ENCODE measurements at places on chromosomes 2 and 18.

DNA sequence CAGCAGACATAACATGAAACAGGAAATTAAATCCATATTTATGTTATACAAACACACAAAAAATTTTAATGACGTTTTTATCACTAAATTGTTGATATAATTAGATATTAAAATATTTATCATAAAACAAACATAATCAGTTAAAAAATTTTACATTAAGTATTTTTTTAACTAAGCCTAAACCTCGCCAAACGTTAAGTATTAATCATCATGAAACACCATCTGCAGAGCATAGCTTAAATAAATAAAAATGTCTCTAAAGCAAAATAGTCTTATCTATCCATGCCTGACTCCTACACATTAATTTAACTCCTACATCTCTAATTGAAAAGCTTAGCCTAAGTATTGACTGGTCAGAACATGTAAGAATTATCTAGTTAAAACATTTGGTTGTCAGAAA, 271.6 kb upstream of the RND3 start:
- DNase-seq, result no peak

DNA sequence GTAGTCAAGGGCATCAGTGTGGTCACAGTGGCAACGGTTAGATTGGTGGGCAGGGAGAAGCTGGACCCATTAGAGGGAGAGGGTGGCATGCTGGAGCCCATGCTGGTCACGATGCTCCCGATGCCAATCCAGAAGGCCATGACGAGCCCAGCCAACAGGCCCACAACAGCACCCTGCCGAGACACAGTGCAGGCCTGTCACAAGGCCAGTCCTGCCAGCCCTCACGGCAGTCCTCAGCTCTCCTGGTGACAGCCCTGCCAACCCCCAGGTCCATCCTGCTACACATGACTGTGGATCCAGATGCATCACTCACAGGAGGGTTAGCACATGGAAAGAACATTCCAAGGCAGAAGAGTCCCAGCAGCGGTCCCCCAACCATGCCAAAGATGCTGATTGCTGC, 10.2 kb upstream of the ATRAID start:
- no peak for DNase-seq

GRCh38 chr18:45111502-45111848, 430.8 kb downstream of the SETBP1 start:
- DNase-seq, result no peak

GRCh38 chr2:174450021-174450816, 36.6 kb downstream of the GPR155 start:
- no peak for DNase-seq

All from NCI-H526 (cell line).